Activated CD8-positive, alpha-beta memory T cell treated with anti-CD3 and anti-CD28 coated beads for 24 hours (primary cell): ENCODE measurements at places on chromosomes 16 and 17.

DNA sequence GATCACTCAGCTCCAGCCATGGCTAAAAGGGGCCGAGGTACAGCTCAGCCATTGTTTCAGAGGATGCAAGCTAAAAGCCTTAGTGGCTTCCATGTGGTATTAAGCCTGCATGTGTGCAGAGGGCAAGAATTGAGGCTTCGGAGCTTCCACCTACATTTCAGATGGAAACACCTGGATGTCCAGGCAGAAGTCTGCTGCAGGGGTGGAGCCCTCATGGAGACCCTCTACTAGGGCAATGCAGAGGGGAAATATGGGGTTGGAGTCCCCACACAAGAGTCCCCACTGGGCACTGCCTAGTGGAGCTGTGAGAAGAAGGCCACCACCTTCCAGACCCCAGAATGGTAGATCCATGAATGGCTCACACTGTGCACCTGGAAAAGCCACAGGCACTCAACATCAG lies 14.7 kb upstream of the PSMD11 start:
- no peak for DNase-seq

GRCh38 chr17:57752031-57752905 lies 7.2 kb upstream of the CCDC182 start:
- no peak for DNase-seq

DNA sequence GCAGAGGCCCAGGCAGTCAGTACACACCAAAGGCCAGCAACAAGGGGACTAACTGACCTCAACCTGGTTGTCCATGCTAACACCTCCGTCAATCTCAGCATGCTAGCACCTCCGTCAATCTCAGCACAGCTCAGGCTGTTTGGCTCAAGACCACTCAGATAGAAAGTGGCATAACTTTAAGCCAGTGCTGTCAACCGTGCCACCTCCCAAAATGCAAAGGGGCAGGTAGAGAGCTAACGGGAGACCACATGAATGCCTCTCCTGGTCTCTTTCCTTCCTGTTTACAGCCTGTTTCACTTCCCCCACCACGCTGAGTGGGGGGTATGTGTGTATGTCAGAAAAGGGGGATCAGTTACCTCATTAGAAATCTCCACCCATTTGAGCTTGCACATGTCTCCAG lies 3.3 kb downstream of the UBTF start:
- DNase-seq, result no peak

- DNase-seq, result no peak
Measured at GRCh38 chr16:68656751-68657150, 11.6 kb downstream of the CDH3 start.

DNA sequence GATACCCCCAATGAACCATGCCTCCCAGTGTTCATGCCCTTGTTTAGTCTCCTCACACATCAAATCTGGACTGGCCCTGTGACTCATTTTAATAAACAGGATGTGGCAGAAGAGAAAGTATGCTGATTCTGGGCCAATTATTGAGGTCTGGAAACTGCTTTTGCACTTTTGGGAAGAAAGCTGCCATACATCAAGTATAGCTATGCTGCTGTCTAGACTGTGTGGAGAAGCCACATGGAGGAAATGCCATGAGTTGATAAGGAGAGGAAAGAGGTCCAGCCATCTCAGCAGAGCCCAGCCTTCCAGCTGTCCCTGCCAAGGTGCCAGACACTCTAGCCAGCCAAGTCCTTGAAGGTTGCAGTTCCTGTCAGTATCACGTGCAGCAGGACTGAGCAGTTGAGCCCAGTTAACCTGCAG lies 16.7 kb downstream of the RPRML start:
- no peak for DNase-seq

- peak; percentile 54 for DNase-seq
Measured at GRCh38 chr16:85396879-85397871, 215.9 kb upstream of the GSE1 start.

DNA sequence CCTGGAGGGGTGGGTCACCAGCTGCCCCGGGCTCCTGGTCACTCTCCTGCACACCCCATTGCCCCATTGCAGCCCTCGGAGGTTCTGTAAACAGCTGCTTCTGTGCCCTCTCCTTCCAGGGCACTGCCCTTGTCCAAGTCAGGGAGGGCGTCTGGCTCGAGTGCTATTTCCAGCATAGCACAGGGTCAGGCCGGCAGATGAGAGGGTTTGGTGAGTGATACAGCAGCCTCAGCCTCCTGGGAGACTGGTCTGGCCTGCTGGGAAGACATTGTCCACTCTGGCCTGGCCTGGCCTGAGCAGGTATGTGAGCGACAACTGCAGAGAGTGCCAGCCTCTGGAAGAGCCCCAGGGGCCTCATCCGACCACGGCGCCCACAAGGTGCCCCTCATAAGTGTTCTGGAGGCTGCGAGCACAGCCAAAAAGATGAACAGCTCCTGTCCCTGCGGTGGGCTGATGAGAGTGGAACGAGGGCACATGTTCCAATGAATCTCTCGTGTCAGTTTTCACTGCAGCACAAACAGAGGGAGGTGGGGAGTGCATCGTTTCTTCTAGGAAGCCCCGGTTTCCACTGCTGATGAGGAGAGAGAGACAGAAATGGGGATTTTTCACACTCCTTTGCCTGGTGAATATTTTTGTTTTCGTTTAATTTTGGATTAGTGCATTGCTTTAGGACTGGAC lies 105.8 kb upstream of the SDK2 start:
- no peak for DNase-seq

GRCh38 chr17:42472709-42473521 lies 14.2 kb downstream of the ATP6V0A1 start:
- no peak for DNase-seq

DNA sequence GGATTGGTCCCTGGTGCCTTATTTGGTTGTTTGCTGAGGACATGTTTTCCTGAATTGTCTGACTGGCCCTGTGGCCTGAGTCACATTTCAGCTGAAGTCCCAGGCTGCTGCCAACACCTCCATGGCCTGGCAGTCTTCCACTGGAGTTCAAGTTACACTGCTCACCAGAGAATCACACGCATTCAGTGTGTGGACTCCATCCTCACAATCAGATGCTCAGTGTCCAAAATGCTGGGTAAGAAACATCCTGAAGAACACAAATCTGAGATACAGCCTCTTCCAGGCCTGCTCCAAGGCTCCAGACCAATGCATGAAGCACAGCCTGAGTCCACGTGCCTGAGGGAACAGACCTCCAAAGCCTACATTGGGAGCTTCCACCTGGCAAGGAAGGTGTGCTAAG lies 19.2 kb downstream of the CD300LB start:
- DNase-seq, result peak; percentile 43

- no peak for DNase-seq
Measured at GRCh38 chr17:33085256-33085655, 93.6 kb downstream of the SPACA3 start.

- peak; percentile 95 for DNase-seq
Measured at GRCh38 chr17:75271233-75271954, 363 bp upstream of the MIF4GD start.

- DNase-seq, result no peak
Measured at GRCh38 chr17:64447526-64447925, 1.4 kb upstream of the MILR1 start.

GRCh38 chr16:89357055-89357816 lies 133.1 kb downstream of the ANKRD11 start:
- DNase-seq, result peak; percentile 80

DNA sequence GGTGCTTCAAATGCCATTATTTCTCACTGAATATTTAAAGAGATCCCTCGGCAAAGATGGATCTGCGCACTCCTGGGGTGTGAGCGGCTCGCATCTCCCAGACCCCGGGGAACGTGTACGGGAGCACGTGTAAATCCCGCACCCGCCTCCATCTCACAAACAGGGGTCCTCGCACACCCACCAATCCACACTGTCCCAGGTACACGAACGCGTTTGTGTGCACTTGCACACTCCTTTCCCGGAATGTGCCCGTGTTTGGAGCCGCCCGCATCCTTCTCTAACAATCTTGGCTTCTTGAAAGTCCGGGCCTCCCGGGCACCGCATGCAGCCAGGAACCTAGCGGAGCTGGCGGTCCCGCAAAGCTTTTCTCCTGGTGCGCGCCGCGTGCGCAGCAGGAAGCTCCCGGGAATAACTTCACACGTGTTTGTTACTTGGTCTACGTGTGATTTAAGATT lies 2.5 kb upstream of the SALL1 start:
- no peak for DNase-seq

DNA sequence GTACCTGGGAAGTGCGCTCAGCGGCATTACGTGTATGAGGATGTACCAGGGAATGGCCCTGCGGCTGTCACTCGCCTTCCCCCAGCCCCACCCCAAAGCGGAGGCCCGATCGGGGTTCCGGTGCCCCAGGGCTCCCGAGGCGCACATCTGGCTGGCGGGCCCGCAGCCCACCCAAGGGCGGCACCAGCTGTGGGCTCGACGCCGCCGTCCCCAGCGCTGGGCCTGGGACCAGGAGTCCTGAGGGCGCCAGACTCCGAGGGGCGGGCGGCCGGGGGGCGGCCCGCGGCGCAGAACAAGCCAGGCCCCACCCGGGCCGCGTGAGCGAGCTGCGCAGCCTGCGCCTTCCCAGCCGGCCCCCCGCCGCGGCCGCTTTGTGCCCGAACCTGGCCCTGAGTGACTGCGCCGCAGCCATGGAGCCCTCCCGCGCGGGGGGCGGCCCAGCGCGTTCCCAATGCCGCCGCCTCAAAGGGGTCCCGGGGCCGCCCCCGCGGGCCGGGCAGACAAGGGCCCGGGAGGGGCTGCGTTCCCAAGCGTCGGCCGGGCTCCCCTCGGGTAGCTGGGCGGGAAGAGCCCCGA lies 17.4 kb downstream of the ZNF423 start:
- no peak for DNase-seq

GRCh38 chr16:70474320-70475053 lies 20.1 kb downstream of the FCSK start:
- no peak for DNase-seq

- DNase-seq, result no peak
Measured at GRCh38 chr17:3630781-3631180, 5.3 kb downstream of the SHPK start.

DNA sequence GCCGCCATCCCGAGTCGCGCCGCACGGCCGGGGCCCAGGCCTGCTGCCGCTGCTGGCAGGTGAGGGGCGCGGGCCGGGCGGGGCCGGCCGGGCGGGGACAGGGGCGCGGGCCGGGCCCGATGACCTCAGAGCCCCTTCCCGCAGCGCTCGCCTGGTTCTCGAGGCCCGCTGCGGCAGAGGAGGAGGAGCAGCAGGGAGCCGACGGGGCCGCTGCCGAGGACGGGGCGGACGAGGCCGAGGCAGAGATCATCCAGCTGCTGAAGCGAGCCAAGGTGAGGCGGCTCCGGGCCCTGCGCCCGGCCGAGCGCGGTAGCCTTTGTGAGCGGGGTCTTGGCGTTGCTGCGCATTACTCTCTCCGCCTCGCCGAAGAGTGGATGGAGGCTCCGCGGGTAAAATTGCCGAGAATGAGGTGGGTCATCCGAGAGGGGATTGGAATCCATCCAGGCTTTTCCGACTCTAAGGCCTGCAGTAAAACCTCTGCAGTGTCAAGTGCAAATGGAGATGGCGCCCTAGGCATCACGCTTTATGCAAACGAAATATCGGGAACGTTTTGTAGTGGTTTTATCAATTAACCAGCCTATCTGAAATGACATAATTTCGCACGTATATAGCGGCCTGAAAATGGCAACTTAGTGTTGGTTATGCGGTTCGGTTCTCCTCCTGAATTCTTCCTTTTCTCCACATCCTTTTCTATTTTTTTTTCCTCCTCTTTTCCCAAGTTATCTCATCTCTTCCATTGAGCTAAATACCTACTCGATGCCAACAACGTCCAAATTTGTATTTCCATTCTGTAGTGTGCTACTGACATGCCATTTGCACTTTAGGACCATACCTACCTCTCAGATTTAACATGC lies 577 bp downstream of the TTC19 start:
- DNase-seq, result no peak

GRCh38 chr17:28897769-28898526 lies 415 bp upstream of the FLOT2 start:
- no peak for DNase-seq

GRCh38 chr17:77467521-77467920 lies 326.8 kb downstream of the SEC14L1 start:
- no peak for DNase-seq

GRCh38 chr16:4617880-4618279 lies 3.2 kb upstream of the UBALD1 start:
- DNase-seq, result no peak

DNA sequence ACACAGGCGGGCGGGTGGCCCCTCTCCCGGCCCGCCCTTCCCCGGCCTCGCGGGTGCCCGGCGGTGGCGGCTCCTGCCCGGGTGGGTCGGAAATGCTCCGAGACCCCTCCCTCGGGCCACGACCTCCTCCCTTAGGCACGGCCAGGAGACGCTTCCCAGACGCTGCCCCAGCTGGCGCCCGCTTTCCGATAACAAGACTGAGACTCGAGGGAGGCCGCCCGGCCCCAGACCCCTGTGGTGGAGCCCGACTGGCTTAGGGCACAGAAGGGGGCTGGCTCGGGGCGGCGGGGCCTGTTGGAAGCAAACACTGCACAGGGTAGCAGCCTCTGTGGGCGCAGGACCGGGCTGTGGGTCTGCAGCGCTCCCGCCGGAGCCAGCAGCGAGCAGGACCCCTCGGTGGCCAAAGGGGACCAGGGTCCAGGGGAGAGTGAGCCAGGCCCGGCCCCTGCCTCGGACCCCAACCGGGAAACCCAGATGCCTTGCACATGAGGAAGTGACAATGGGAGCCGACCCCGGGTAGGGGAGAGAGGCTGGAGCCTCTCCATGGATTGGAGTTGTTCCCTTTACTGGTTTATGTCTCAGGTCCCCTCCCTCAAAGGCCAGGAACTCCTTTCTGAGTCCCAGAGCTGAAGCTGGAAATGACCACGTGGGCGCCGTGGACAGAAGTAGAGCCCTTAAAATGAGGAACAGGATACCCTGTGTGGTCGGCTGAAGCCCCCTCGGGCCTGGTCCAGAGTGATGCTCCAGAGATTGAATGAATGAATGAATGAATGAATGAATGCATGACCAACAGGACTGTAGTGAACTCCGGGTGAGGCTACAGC lies 19.8 kb upstream of the ADCY7 start:
- no peak for DNase-seq

GRCh38 chr16:9650284-9650683 lies 531.9 kb downstream of the GRIN2A start:
- DNase-seq, result no peak

DNA sequence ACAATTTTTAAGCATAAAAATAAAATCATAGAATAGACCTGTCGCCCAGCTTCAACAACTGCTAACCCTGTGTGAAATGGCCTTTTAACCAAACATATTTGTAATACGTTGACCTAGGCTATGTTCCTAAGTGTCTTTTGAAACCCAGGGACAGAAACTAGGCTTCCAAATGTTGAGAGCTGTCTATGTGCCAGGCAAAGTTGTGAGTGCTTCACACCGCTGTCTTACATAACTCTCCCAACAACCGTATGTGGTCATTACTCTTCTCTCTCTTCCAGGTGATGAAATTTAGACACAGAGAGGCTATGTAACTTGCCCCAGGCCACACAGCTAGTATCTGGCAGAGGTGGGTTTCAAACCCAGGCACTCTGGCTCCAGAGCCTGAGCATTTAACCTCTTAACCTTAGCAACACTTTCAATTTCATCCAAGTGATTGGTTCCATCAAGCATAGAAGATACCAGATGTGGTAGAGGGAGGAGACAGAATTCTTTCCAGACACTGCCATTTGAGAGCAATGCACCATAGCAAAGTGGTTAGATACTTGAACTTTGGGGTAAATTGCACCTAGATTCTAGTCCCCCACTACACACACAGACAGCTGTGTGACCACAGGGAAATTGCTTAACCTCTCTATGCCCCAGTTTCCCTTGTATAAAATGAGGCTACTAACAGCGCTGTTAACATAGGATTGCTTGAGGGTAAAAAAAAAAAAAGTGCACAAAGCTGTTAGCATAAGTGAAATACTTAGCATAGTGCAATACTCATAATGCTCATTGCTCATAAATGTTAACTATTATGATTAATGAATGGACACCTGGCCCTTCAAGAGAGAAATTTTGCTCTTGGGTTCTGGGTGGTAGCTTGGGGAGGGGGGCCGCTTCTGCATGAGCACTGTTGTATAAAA lies 160.6 kb downstream of the IRX3 start:
- DNase-seq, result no peak

GRCh38 chr17:75036643-75037268 lies 10.0 kb downstream of the ATP5PD start:
- peak; percentile 84 for DNase-seq
